ENCODE measurements at places on chromosomes 12 and 14.

DNA sequence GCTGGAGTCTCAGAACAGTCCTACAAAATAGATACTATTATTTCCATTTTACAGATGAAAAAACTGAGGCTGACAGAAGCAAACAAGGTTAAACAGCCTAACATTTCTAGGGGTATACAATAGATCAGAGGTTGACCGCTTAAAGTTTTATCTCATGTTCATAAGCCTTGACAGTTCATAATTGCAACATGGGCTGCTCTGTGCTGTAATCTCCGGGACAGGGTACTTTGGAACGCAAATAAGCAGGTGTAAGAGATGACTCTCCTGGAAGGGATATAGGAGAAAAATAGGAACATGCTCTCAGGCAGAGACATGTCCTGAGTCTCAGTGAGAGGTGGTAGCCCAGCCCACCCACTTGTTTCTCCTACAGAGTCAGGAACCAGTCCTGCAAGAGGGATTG, 72.8 kb upstream of the RBM19 start:
- DNase-seq: no peak

DNA sequence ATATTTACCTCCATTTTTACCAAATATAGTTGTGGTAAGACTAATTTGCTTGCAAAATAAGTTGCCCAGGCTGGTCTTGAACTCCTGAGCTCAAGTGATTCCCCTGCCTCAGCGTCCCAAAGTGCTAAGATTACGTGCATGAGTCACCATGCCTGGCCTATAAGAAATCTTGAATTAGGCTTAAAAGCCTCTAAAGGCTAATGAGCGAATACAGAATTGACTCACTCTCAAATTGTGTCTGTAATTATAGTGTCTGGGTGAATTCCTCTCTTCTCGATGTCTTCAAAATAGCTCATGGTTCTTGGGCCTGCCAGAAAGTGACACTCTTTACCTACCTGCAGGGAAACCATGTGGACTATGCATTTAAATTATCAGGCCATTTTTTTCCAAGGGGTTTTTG, 403.5 kb downstream of the SLC16A7 start:
- DNase-seq: no peak

DNA sequence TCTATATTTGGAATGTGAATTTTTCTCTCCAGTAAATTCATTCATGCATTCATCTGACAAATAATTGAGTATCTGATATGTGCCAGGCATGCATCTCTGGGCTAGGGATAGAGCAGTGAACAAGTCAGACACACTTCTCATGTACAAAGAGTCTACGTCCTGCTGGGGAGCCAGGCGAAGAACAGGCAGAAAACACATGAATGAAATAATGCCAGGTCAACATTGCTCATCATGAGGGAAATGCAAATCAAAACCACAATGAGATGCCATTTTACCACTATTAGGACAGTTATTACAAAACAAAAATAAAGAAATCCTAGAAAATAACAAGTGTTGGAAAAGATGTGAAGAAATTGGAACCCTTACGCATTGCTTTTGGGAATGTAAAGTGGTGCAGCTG, 90.3 kb downstream of the PAX9 start:
- no peak for DNase-seq

DNA sequence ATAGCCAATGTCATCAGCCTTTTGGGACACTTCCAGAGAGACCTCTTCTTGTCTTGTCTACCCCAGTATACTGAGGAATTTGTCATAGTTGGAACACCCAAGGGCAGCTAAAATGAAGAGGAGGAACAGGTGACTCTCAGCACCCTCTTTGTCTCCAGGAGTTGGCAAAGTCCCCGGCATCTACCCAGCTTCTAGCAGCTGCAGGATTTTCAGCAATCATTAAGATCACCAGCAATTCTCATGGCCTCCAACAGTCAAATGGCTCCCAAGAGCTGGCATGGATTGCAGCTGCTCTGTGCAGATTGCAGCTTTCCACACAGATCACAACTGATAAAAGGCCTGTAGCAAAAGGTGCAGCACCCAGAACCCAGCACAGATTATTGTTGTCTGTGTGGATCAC, 32.9 kb downstream of the RERGL start:
- DNase-seq: no peak

- no peak for DNase-seq
Observed at GRCh38 chr12:124175704-124176103, 119.2 kb upstream of the RFLNA start.

- DNase-seq: no peak
Observed at GRCh38 chr14:96757456-96757855, 39.7 kb upstream of the VRK1 start.

DNA sequence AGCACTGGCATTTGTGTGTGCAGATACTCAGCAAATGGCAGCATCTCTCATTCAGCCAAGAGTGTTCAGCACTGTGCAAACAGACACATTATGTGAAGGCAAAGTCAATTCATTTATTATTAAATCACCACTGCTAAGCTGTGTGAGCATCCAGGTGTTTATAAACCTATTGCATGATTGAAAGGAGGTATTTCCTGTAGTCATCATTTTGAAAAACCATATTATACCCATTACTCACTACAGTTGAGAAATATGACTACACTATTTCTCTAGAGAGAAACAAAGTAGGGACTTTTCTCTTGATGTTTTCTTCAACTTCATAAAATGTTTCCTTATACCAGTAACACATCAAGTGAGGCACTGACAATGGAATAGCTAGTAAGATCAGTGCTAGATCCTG, 13.7 kb downstream of the SPX start:
- no peak for DNase-seq
